ENCODE measurements at places on chromosomes 6 and 20. TPM values are rescaled to one million over a fixed set of nuclear protein-coding genes. Genes with fewer than 3 reads are reported as not detected.

The NRN1 gene
- total RNA-seq, result 9.6 TPM

The FAM83B gene
- 0.49 TPM for total RNA-seq

The CRISP2 gene
- total RNA-seq, result 0.49 TPM

The TRIM15 gene
- total RNA-seq, result not detected

The HEY2 gene
- total RNA-seq, result 0.98 TPM

The RNF39 gene
- not detected for total RNA-seq

The MLIP gene
- 5.9 TPM for total RNA-seq

The APOBEC2 gene
- total RNA-seq, result not detected

The TMEM239 gene
- not detected for total RNA-seq

The RBBP8NL gene
- not detected for total RNA-seq

The SYNJ2 gene
- 6.6 TPM for total RNA-seq

The SMLR1 gene
- not detected for total RNA-seq

The CYP21A2 gene
- 0.25 TPM for total RNA-seq

The EPPIN gene
- total RNA-seq, result not detected

The SNAP25 gene
- total RNA-seq, result 113 TPM
